T follicular helper cell (primary cell): ENCODE measurements at places on chromosomes 3 and 15.

- no peak for DNase-seq
Observed at GRCh38 chr3:141426404-141427034, 58.2 kb downstream of the ZBTB38 start.

DNA sequence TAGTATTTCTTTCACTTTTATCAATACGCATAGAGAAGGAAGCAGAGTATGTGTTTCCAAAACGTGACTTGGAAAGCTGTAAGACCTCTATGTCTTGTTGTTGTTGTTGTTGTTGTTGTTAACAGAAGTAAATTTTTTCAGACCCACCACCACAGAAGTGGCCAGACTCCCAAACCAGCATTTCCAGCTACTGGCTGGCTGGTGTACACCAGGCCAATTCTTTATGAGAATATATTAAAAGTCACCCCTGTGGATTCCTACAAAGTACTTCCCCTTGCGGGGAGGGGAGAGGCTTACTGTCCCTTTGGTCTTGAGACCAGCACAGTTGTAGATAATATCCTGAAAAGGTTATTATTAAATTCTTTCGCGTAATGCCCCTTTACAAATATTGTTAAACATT lies 1.6 kb upstream of the FOXP1 start:
- DNase-seq, result no peak

DNA sequence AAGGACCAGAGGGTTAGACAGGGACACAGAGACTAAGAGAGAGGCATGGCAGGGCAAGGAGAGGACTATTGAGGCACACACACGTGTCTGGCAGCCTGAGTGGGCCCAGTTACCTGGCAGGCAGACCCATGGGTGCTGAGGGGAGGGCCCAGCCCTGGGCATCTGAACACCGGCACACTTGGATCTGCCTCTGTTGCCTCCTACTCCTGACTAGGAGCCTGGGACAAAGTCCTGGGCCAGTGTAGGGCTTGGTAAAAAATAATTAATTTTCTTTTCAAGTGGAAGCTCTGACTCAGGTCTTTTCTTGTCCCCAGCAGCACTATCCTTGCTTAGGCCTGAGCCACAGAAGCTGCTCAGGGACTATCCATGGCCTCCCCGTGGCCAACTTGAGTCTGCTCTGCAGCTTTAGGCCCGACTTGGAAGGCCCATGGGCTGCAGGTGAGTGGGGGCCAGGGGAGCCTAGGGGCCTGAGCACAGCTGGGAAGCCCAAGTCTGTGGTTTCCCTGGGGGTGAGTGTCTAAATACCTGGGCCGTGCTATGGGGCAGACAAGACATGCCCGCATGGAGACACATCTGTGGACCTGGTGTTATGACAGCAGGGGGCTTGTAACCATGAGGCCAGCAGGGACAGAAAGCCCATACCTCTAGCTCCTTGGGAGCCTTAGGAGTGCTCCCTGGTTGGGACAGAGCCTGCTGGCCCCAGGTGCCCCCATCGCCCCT lies at the start of gene PTH1R:
Gene PTH1R, plus strand, starts transcription at position 316 of the 720 bp plus-strand sequence. CDS start 5,839 bp downstream, outside the sequence.
- DNase-seq, result no peak

- DNase-seq, result no peak
Observed at GRCh38 chr15:100602823-100603393, 519 bp downstream of the ASB7 start.

- DNase-seq, result no peak
Observed at GRCh38 chr3:176193032-176193730, 1004.1 kb downstream of the TBL1XR1 start.

GRCh38 chr3:84836961-84837360 lies 121.8 kb upstream of the CADM2 start:
- DNase-seq, result no peak

DNA sequence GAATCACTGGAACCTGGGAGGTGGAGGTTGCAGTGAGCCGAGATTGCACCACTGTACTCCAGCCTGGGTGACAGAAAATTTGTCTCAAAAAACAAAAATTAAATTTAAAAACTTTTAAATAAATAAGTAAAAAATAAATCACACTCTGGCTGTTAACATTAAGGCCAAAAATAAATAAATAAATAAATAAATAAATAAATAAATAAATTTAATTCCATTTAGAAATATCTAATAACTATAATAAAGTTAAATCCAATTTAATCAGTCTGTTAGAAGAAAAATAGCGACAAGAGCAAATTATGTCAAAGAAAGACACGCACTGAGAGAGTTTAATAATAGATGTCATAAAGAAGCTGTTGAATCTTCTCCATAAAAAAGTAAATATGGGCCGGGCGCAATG lies 13.4 kb downstream of the MAP4 start:
- DNase-seq, result no peak

GRCh38 chr15:78925956-78926743 lies 18.7 kb downstream of the CTSH start:
- no peak for DNase-seq

DNA sequence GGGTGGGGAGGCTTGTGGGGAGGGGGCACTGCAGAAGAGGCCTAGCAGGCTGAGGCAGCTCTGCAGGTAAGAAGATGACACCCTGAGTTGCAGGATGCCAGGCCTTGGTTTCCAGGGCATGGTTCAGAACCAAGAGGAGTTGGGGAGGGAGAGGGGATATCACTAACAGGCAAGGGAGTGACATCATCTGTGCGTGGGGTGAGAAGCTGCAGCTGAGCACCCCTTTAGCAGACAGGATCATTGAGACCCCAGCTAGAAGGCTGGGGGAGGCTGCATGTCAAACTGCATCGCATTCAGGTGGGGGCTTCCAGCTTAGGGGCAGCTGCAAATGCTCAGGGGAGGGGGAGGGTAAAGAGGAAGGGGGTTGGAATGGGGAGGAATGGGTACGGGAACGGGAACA lies 23.0 kb downstream of the CACNA2D2 start:
- no peak for DNase-seq

- no peak for DNase-seq
Observed at GRCh38 chr3:48222616-48223513, at the start of gene CAMP. Gene CAMP (plus strand): TSS chr3:48223495. CDS start chr3:48223512, 17 bp downstream.

- no peak for DNase-seq
Observed at GRCh38 chr15:48929661-48930060, 34.1 kb downstream of the SHC4 start.
